ENCODE measurements at places on chromosomes 4 and X. TPM values are rescaled to one million over a fixed set of nuclear protein-coding genes. Genes with fewer than 3 reads are reported as not detected.

GRCh38 chr4:26030780-26031179, 116.8 kb downstream of the SMIM20 start:
- no peak for DNase-seq

DNA sequence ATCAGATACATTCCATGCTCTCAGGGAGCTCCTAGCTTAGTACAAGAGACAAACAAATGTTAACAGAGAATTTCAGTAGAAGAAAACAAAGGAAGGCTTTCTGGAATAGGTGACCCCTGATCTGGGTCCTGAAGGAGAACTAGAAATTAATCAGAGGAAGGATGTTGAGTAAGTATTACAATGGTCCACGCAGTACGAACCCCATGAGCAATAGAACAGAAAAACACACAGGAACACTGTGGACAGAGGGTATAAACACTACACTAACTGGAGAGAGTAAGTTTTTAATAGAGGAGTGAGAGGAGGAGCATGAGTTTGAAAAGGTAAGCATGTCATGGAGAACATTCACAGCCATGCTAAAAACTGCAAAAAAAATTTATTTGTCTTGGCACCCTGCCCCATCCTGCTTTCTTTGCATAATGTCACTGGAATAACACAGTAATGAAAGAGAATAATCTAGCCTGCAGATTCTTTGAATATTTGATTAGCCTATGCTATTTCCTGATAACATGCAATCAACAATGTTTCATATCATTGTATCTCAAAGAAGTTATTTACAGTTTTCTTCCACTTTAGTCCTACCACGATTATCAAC, 140.3 kb upstream of the ZXDB start:
- no peak for DNase-seq

DNA sequence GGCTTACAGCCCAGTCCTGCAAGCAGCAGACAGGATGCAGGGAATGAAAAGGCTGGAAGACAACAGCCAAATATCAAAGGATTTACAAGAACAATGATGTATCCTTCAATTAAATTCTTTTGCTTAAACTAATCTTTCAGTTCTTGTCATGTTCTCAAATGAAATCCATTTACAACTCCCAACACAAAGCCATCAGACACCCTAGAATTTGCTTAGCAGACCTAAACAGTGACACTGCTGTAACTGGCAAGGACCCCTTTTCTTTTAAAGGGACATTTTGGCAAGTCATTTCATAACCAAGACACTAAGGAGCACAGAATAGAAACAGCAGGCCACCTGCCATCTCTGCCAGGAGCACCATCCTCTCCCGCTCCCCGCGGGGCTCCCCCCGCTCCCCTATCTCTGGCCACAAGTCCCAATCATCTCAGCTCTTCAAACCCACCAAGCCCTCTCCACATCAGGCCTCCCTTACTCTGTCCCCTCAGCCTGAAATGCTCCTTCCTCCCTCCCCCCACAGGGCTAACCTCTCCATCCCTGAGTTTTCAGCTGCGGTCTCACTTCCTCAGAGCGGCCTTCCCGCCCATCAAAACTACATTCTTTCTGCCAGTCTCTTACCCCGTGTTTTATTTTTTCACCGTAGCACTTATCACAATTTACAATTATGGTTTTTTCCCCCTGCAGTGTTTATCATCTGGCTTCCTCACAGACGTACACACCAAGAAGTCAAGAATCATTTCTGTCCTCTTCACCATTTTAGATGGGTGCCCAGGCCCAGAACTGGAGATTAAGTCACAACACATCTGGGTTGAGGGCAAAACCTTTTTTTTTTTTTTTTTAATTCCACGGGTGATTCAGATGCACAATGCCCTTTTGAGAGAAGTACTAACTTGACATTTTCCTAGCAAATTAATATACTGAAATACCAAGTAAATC, 45.8 kb downstream of the TSPAN5 start:
- no peak for DNase-seq

- no peak for DNase-seq
Observed at GRCh38 chr4:157013656-157014055, 42.1 kb upstream of the PDGFC start.

Gene BEX1
- 1.7 TPM for total RNA-seq

Gene CRMP1
- total RNA-seq: 1.5 TPM

Gene POF1B
- total RNA-seq: 76.3 TPM

GRCh38 chr4:157128395-157128794, 52.4 kb downstream of the GLRB start:
- DNase-seq: no peak

GRCh38 chr4:167196344-167197012, 37.8 kb downstream of the SPOCK3 start:
- DNase-seq: no peak

- DNase-seq: no peak
Observed at GRCh38 chr4:113483131-113483530, 278.4 kb downstream of the CAMK2D start.

GRCh38 chr4:9832640-9833039, 51.2 kb downstream of the DRD5 start:
- DNase-seq: no peak

- DNase-seq: no peak
Observed at GRCh38 chr4:17494258-17495190, 17.4 kb downstream of the QDPR start.

GRCh38 chr4:154036856-154037255, 248.0 kb upstream of the SFRP2 start:
- no peak for DNase-seq

GRCh38 chrX:56733459-56734046, 4.5 kb downstream of the NBDY start:
- DNase-seq: peak; percentile 92

- no peak for DNase-seq
Observed at GRCh38 chrX:68203646-68204045, 229.6 kb downstream of the OPHN1 start.

Gene AKAP4
- not detected for total RNA-seq

Gene FAM184B
- not detected for total RNA-seq

DNA sequence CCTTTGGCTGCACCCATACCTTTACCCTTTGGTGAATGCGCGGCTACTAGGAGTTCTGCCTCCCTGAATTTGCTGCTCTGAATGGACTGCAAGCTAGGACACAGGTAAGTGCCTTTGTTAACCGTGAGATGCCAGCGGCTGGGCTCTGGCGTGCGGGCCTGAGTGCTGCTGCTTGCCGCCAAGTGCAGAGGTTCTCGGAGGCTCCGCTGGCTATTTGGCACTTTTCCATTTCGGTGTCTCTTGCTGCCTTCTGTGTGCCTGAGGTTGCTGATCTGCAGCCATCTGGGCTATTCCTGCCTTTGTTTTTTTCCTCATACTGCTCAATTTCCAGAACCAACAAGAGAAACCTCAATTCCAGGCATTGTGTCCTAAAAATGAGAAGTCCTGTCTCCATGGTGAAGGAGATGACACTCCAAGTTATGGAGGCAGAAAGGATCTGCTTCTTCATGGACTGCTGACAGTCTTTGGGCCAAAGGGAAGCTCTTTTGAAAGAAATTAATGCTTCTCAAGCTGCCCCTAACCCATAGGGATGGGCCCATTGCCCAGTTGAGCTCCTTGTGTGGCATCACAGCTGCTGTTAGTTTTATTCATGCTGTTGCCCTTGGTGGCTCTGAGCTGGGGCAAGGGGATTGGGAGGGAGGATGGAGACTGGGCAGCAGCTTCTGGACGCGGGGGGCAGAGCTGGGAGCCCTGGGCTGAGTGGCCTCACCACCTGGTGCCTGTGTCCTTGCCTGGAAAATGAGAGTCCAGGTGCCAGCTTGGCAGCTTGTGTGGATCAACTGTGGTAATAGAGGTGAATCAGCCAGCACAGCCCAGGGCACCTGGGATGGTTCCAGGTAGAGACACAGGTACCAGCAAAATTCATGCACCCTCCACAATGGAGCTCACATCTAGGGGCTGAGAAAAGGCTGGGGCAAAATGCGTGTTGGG, 3.8 kb upstream of the TBC1D14 start:
- no peak for DNase-seq

- no peak for DNase-seq
Observed at GRCh38 chr4:123640271-123640670, 243.7 kb downstream of the SPRY1 start.

Gene ZCCHC18
- 0.80 TPM for total RNA-seq

Gene AFP
- not detected for total RNA-seq

DNA sequence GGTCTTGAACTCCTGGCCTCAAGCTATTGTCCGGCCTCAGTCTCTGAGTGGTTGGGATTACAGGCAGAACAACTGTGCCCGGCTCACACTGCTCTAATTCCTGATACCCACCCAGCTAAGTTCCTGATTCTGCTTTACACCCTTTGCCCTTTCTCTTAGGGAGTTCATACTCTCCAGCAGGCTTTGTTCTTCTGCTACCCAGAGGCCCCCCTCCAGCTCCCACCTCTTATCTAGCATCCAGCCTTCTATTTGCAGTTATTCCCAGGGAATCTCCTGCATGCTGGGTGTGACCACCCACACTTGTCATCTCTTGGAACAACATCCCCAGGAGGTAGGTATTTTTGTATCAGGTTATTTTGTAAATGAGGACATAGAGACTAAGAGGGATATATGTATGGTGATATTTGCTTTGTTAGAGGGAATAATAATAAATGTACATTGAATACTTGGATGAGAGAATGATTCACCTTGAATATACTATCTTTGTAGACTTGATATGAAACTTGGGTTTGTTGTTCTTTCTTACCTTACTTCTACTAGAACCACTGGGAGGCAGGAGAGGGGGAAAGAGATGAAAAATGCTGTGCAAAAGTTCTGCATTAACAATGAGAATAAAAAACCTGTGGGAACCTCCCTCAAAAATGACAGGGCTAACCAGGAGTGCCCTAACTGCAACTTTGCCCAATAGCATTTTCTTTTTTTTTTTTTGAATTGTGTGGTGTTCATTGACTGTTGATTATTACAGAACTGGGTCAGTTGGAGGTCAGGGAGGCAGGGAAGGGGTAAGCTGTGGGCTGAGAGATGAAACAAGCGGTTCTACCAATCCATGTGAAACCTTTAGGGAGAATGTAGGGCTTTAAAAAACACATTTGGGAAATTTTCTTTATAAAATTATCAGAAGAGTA, 157.4 kb downstream of the SPRY1 start:
- no peak for DNase-seq

- DNase-seq: no peak
Observed at GRCh38 chr4:153061971-153062370, 125.8 kb downstream of the FHDC1 start.

GRCh38 chr4:1544861-1545281, 138.6 kb upstream of the NKX1-1 start:
- DNase-seq: no peak

DNA sequence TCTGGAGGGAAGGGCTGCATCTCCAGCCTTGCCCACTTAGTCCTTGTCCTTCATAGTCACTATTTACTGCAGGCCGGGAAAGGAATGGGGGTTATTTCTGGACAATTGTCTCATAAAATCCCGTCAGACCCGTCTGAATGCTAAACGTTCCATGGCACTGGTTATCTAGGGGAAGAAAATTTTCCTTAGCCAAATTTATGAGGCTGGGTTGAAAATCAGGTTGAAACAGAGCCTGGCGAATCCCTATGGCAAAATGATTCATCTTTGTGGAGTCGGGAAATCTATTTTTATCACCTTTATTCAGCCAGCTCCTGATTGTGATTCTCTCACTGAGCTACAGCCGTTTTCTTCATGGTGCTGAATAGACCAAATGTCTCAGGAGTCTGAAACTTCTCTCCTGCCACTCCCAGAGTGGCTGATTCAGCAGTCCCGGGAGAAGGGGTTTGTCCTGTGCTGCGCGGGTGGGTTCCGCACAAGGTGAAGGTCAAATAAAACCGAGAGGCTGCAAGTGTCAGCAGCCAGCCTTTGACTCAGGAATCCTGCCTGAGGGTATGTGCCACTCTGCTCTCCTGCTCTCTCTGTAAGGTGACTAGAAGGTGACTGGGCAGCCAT, 1.0 kb downstream of the LIMCH1 start:
- no peak for DNase-seq

DNA sequence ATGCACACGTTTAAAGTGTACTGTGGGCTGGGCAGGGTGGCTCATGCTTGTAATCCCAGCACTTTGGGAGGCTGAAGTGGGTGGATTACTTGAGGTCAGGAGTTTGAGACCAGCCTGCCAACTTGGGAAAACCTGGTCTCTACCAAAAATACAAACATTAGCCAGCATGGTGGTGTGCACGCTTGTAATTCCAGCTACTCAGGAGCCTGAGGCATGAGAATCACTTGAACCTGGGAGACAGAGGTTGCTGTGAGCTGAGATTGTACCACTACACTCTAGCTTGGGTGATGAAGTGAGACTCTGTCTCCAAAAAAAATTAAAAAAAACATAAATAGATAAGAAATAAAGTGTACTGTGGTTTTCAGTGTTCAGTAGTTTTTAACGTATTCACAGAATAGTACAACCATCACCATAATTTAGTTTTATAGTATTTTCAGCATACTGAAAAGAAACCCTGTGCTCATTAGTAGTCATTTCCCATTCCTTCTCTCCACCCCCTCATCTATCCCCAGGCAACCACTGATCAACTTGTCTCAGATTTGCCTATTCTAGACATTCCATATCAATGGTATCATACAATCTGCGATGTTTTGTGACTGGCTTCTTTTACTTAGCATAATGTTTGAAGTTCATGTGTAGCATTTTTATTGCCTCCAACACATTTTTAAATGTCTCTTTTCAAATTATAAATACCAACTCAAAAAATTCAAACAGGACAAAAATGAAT, 19.1 kb downstream of the SLAIN2 start:
- DNase-seq: no peak

Gene MAGEA11
- not detected for total RNA-seq

GRCh38 chr4:146104541-146104940, 71.0 kb upstream of the LSM6 start:
- DNase-seq: no peak

GRCh38 chrX:49862093-49862492, 17.2 kb upstream of the USP27X start:
- DNase-seq: no peak

DNA sequence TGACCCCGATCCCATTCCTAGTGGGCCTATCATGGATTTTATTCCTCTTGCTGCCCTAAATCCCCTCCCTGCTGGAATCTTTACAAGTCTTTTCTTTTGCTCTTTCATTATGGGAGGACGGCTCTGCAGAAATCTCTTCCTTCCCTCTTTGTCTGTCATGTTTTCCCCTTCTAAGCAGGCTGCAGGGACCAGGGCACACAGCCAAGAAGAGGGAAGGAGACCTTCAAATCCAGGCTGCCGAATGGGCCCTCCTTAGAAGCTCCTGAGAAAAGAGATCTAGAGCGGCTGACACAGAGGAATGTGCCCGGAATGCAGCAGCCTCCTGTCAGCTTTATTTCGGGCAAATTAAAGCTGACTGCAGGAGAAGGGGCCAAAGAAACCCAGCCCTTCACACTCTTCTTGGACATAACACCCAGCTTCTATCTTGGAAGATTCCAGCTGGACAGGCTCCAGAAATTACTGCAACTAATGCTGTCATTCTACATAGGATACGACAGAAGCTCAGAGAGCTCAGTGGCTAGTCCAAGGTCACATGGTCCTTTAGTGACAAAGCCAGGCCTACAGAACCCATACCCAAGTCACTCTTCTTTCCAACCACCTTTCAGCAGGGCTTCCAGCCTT, 187.8 kb upstream of the NHS start:
- no peak for DNase-seq
